Transverse colon (tissue), 4 donors: ENCODE measurements at places on chromosomes 5 and 9. TPM values are rescaled to one million over a fixed set of nuclear protein-coding genes. Genes with fewer than 3 reads are reported as not detected.
A peak's percentile ranks its signal among the peaks of the same experiment; 100 is the strongest.

- H3K4me1 ChIP-seq: no peaks in the 10 kb centered on the region
- H3K27ac ChIP-seq: peak overlapping the region; percentile 2
- no peaks in the 10 kb centered on the region for H3K36me3 ChIP-seq
- no peak overlapping the region for H3K4me3 ChIP-seq
- DNase-seq: no peak
- H3K27me3 ChIP-seq: no peaks in the 10 kb centered on the region
These were observed 72.7 kb upstream of the FCN2 start for GRCh38 chr9:134807716-134808446.

- H3K4me3 ChIP-seq: no peak overlapping the region
- H3K36me3 ChIP-seq: no peaks in the 10 kb centered on the region
- DNase-seq: no peak
These were observed 13.5 kb downstream of the TRAF1 start for GRCh38 chr9:120912958-120913646.

DNA sequence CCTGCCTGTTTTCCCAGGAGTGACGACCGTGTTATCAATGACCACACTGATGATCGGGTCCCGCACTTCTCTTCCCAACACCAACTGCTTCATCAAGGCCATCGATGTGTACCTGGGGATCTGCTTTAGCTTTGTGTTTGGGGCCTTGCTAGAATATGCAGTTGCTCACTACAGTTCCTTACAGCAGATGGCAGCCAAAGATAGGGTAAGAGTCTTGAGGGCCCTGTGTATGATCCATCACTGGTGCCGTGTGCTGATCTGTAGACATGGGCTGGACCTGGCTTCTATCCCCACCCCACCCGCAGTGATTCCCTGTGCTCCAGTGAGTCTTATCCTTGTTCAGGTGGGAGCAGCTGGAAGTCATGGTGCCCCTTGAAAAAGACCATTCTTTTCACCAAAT lies 26.0 kb downstream of the GABRP start:
- H3K4me3 ChIP-seq: no peak overlapping the region
- peak; percentile 8 for DNase-seq
- no peaks in the 10 kb centered on the region for H3K36me3 ChIP-seq
- no peaks in the 10 kb centered on the region for H3K4me1 ChIP-seq
- no peak overlapping the region for H3K27ac ChIP-seq
- H3K27me3 ChIP-seq: no peaks in the 10 kb centered on the region

GRCh38 chr5:73668017-73668416 lies 42.0 kb downstream of the ARHGEF28 start:
- no peaks in the 10 kb centered on the region for H3K36me3 ChIP-seq
- H3K4me1 ChIP-seq: peaks cover 2% of the 10 kb centered on the region
- no peak overlapping the region for H3K27ac ChIP-seq
- H3K27me3 ChIP-seq: no peaks in the 10 kb centered on the region
- no peak overlapping the region for H3K4me3 ChIP-seq
- DNase-seq: no peak

DNA sequence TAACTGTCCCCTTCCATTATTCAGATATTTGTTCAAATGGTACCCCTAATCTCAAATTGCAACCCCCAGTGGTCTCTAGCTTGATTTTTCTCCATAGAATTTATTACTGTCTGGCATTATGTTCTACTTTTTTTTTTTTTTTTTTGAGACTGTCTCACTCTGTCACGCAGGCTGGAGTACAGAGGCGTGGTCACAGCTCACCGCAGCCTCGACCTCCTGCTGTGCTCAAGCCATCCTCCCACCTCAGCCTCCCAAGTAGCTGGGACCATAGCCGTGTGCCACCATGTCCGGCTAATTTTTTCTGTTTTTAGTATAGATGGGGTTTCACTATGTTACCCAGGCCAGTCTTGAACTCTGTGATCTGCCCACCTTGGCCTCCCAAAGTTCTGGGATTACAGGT lies 2.0 kb upstream of the REEP5 start:
- no peak for DNase-seq
- H3K4me1 ChIP-seq: peaks cover 10% of the 10 kb centered on the region
- H3K36me3 ChIP-seq: no peaks in the 10 kb centered on the region
- H3K4me3 ChIP-seq: no peak overlapping the region

DNA sequence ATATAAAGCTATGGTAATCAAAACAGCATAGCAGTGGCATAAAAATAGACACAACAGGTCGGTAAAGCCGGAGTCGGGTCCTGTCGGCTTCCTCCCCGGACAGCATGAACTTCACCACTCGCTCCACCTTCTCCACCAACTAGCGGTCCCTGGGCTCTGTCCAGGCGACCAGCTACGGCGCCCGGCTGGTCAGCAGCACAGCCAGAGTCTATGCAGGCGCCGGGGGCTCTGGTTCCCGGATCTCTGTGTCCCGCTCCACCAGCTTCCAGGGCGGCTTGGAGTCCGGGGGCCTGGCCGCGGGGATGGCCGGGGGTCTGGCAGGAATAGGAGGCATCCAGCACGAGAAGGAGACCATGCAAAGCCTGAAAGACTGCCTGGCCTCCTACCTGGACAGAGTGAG lies 124.0 kb downstream of the CSNK1G3 start:
- H3K4me3 ChIP-seq: no peak overlapping the region
- no peak overlapping the region for H3K27ac ChIP-seq
- no peaks in the 10 kb centered on the region for H3K36me3 ChIP-seq
- no peaks in the 10 kb centered on the region for H3K4me1 ChIP-seq
- no peak for DNase-seq
- H3K27me3 ChIP-seq: no peaks in the 10 kb centered on the region

DNA sequence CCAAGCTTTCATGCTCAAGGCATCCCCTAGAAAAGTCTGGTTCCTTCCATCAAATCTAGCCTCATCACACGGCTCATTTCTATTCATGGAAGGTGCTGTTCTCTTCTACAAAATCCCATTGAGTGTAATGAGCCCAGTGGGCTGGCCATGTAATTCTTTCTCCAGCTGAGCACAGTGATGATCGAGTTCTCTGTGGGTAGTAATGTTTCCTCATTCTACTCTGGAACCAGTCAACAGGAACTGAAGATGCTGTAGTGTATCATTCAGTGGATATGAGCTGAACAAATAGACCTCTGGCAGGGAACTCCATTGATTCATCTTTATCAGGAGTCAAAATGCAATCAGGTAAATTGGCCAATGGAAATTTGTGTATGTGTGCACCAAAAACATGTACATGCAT lies 149.2 kb downstream of the LRRC70 start:
- no peaks in the 10 kb centered on the region for H3K4me1 ChIP-seq
- no peak overlapping the region for H3K4me3 ChIP-seq
- H3K36me3 ChIP-seq: no peaks in the 10 kb centered on the region
- no peak overlapping the region for H3K27ac ChIP-seq
- no peaks in the 10 kb centered on the region for H3K27me3 ChIP-seq

DNA sequence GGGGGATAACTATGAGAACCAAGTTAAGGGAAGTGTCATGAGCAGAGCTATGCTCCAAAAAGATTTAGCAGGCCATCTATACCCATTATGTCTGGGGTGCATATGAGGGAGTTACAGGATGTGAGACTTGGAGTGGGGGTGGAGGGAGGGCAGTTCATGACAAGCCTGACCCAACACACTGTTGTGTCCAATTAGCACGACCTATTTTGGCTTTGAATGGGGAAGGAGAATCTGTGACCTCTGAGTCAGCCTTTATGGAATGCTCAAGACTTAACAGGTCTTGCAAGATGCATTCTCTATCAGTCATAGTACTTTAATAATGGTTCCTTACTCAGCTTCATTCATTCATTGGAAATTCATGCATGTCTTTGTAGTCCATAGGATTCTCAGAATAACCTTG lies 71.7 kb downstream of the GRIA1 start:
- no peaks in the 10 kb centered on the region for H3K36me3 ChIP-seq
- no peak overlapping the region for H3K4me3 ChIP-seq
- H3K27me3 ChIP-seq: no peaks in the 10 kb centered on the region
- DNase-seq: no peak
- H3K4me1 ChIP-seq: no peaks in the 10 kb centered on the region

DNA sequence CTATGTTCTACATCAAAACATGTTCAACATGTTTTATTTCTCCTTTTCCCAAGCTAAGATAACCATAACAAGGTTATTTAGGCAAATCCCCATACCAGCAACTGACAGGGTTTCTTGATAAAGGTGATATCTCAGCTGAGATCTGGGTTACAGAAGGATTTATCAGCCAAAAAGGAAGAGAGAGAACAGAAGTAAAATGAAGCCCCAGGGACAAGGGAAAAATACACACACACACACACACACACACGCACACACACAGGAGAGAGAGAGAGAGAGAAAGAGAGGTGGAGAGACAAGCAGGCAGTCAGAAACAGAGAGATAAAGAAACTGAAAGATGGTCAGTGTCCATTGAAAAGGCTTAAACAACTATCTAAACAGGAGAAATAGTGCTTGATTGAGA lies 19.7 kb upstream of the MLLT3 start:
- no peaks in the 10 kb centered on the region for H3K36me3 ChIP-seq
- no peaks in the 10 kb centered on the region for H3K27me3 ChIP-seq
- peaks cover 6% of the 10 kb centered on the region for H3K4me1 ChIP-seq
- no peak overlapping the region for H3K27ac ChIP-seq
- DNase-seq: no peak

DNA sequence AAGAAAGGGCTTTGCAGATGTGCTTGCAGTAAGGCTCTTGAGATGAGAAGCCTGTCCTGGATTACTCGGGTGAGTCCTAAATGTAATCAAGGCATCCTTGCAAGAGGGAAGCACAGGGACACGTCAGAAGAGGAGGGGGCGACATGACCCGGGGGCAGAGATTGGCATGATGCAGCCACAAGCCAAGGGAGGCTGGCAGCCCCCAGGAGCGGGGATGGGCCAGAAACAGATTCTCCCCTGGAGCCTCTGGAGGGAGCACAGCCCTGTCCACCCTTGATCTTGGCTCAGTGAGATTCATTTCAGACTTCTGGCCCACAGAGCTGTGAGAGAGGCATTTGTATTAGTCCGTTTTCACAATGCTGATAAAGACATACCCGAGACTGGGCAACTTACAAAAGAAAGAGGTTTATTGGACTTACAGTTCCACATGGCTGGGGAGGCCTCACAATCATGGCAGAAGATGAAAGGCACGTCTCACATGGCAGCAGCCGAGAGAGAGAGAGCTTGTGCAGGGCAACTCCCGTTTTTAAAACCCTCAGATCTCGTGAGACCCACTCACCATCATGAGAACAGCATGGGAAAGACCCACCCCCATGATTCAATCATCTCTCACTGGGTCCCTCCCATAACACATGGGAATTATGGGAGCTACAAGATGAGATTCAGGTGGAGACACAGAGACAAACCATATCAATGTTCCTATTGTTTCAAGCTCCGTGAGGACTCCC lies 76.1 kb downstream of the ADAMTS2 start:
- DNase-seq: peak; percentile 1
- no peak overlapping the region for H3K4me3 ChIP-seq
- no peaks in the 10 kb centered on the region for H3K36me3 ChIP-seq
- no peak overlapping the region for H3K27ac ChIP-seq
- peaks cover 7% of the 10 kb centered on the region for H3K4me1 ChIP-seq

Gene CDC14B
- total RNA-seq: 18.0 TPM

Gene MOB3B
- 18.3 TPM for total RNA-seq

Gene FSD1L
- 16.8 TPM for total RNA-seq

Gene MLANA
- total RNA-seq: not detected

Gene DIPK1B
- 3.8 TPM for total RNA-seq
